ENCODE measurements at places on chromosomes 12 and 14. TPM values are rescaled to one million over a fixed set of nuclear protein-coding genes. Genes with fewer than 3 reads are reported as not detected.

The SRP54 gene
- polyA plus RNA-seq: 16.0 TPM

The SDS gene
- polyA plus RNA-seq: not detected

The B3GNT4 gene
- polyA plus RNA-seq: 0.27 TPM

The CLEC2A gene
- not detected for polyA plus RNA-seq

The GSG1 gene
- polyA plus RNA-seq: not detected

The CACNA2D4 gene
- 1.8 TPM for polyA plus RNA-seq

The MOK gene
- polyA plus RNA-seq: 10.0 TPM

The KLRC4 gene
- polyA plus RNA-seq: not detected

The SLC38A1 gene
- polyA plus RNA-seq: 250 TPM

The SLC2A14 gene
- polyA plus RNA-seq: not detected

The SAMD15 gene
- polyA plus RNA-seq: 0.36 TPM

The GALNT6 gene
- 0.71 TPM for polyA plus RNA-seq

The SERPINA10 gene
- polyA plus RNA-seq: not detected

The GPR65 gene
- polyA plus RNA-seq: 0.30 TPM

The KRT79 gene
- not detected for polyA plus RNA-seq

The TMEM233 gene
- 0.25 TPM for polyA plus RNA-seq

The SPRYD4 gene
- 2.9 TPM for polyA plus RNA-seq

The TMCC3 gene
- 0.69 TPM for polyA plus RNA-seq

The ITGB7 gene
- 0.50 TPM for polyA plus RNA-seq

The KRT2 gene
- polyA plus RNA-seq: not detected

The LTBR gene
- 41.8 TPM for polyA plus RNA-seq

The MARK3 gene
- polyA plus RNA-seq: 76.0 TPM

The IAPP gene
- polyA plus RNA-seq: not detected

The CMKLR1 gene
- 2.0 TPM for polyA plus RNA-seq

The KRT83 gene
- not detected for polyA plus RNA-seq

The TPH2 gene
- not detected for polyA plus RNA-seq

The PROX2 gene
- polyA plus RNA-seq: not detected

The SIRT4 gene
- 3.0 TPM for polyA plus RNA-seq

The NYNRIN gene
- 6.7 TPM for polyA plus RNA-seq

The DLK1 gene
- polyA plus RNA-seq: 3.7 TPM

The ACRBP gene
- 0.34 TPM for polyA plus RNA-seq

The HHIPL1 gene
- 0.86 TPM for polyA plus RNA-seq

The SELPLG gene
- polyA plus RNA-seq: 1.0 TPM

The PKP2 gene
- polyA plus RNA-seq: 111 TPM

The ESPL1 gene
- 0.18 TPM for polyA plus RNA-seq

The GDF11 gene
- 6.9 TPM for polyA plus RNA-seq

The LGR5 gene
- not detected for polyA plus RNA-seq

The CCDC197 gene
- not detected for polyA plus RNA-seq

The RTN1 gene
- polyA plus RNA-seq: 0.15 TPM

The RNU6-8 gene
- not detected for polyA plus RNA-seq

The KRT81 gene
- not detected for polyA plus RNA-seq

The CCDC60 gene
- polyA plus RNA-seq: not detected

The FOXN4 gene
- not detected for polyA plus RNA-seq

The CIROP gene
- not detected for polyA plus RNA-seq

The FGF23 gene
- polyA plus RNA-seq: 0.04 TPM

The KLHL33 gene
- 0.25 TPM for polyA plus RNA-seq

The C12orf54 gene
- not detected for polyA plus RNA-seq

The FAM186B gene
- 0.30 TPM for polyA plus RNA-seq

The TMEM121 gene
- 1.1 TPM for polyA plus RNA-seq

The CELA1 gene
- not detected for polyA plus RNA-seq

The MGP gene
- polyA plus RNA-seq: 336 TPM

The CIT gene
- polyA plus RNA-seq: 0.34 TPM

The ST8SIA1 gene
- 0.75 TPM for polyA plus RNA-seq
